ENCODE measurements at places on chromosomes 5 and 9.

DNA sequence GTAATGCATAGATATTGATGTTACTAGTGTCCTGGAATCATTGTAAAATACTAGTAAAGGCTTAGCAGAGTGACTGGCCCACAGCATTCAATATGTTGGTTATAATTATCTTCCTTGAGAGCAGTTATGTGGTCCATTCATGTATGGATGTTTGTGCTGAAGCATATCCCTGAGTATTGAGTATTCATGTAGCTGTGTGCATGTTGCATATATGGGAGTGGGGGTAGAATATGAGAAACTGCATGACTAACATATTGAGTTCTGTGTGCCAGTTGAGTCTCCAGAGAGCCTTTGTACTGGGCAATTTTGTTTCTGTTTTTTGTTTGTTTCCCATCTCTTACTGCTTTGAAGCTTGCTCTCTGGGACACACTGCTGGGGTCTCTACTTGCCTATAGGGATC is 222.7 kb upstream of the TRIM32 start:
- DNase-seq: no peak

- peak; percentile 52 for DNase-seq
These were observed 45.4 kb upstream of the MYOT start for GRCh38 chr5:137822158-137822764.

- DNase-seq: no peak
These were observed 258.7 kb upstream of the DMRT1 start for GRCh38 chr9:582775-583174.

GRCh38 chr5:119274767-119275130 is 81.1 kb upstream of the TNFAIP8 start:
- DNase-seq: peak; percentile 86

DNA sequence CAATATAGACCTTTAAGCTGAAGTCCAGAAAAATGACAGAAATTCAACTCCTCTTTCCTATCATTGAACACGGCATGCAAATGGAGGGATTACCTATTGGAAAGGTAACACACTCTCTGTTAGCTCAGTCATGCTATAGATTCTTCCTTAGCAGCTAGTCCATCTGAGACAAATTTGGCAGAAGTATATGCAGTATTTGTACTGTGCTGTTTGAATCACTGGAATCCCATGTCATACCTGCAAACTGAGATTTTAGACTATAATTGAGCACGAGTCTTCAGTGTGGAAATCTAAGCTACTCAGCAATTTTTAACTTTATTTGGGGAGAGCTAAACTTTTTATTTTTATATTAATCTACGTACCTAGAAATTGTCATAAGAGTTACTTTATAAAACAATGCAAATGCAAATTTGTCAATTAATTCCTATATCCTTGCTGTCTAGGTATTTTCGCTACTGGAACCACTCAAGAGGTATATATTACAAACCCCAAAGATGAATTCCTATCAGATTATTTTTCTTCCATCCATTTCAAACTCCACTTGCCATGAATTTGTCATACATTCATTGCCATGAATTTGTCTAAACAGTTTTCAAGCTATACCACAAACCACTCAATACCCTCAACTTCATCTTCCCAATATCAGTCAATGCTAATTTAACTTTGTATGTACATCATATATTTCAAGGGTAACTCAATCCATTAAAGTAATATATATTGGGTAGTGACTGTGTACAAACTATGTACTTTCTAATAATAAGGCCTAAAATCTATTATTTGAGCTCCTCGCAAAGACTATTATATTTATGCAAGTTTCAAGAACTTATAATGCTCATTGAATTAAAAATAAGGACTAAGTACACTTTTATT is 224.8 kb downstream of the MEF2C start:
- DNase-seq: no peak

DNA sequence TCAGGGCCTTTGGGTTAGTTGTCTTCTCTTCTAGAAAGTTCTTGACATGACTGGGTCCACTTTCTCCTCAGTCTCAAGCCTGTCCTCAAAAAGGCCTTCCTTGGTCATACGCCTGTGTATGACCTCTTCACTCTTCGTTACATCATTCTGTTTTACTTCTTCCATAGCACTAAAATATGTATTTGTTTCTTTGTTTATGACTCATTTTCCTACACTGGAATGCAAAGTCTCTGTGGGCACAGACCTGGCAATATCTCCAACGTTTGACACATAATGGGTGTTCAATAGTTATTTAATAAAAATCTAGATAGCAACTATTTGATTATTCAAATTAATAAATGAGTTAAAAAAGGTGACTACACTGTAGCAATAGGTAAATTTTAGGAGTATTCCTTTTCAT is 85.1 kb downstream of the YIPF5 start:
- no peak for DNase-seq

GRCh38 chr5:13246053-13246452 is 698.4 kb downstream of the DNAH5 start:
- no peak for DNase-seq

- DNase-seq: no peak
These were observed 178.9 kb upstream of the SPEF2 start for GRCh38 chr5:35438786-35439185.

GRCh38 chr9:2859776-2860379 is 16.0 kb upstream of the PUM3 start:
- DNase-seq: peak; percentile 71

DNA sequence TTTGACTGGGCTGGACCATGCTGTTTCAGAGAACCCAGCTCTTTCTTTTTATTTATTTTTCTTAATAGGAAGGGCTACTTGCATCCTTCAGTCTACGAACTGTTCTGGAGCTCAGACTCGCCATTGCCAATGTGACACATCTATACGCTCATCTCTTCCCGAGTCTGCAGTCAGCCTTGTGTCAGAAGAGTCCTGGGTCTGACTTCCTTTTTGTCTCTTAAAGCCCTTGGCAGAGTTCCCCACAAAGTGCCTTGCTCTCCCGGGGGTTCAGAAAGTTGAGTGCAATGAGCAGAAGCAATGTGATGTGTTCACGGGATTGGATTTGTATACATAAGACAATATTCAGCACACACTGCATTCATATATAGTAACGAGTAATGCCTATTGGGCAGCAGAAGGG is 140.4 kb downstream of the ATPSCKMT start:
- DNase-seq: no peak

DNA sequence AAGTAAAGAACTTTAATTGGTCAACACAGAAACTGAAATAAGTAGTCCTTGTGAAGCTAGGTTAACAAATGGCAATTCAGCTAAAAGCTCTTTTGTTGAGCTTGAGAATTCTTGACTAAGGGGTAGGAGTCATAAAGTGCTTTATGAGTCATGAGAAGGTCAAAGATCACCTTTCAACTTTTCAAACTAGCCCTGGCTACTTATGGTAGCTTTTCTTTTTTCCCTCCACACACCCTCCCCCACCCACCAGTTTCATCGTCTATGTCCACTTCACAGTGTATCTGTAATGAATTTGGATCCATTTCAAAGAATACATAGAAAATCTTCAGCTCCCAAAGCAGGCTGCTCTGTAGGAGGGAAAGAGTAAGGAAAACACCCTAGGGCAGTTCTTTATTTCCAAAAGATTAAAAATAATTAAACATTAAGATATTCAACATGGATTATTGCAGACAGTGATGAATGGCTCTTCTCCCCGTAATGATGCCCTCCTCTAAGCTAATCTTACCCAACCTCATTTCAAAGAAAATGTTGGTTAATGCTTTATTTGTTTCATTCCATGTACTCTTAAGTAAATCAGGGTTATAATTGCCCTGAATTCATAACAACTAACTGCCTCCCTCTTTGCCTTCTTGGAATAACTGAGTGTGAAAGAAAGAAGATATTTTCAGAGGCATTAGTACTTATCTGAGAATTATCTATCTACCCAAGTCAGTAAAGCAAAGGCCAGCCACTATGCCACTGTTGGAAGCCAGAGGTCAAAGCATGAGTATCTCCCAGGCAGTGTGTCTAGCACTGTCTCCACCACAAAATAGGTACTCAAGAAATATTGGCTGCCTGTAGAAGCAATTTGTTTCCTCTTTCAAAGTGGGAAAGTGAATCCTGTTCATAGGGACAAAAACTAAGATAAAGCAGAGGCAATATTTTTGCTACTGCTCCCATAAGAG is 290.6 kb downstream of the PIK3R1 start:
- no peak for DNase-seq

DNA sequence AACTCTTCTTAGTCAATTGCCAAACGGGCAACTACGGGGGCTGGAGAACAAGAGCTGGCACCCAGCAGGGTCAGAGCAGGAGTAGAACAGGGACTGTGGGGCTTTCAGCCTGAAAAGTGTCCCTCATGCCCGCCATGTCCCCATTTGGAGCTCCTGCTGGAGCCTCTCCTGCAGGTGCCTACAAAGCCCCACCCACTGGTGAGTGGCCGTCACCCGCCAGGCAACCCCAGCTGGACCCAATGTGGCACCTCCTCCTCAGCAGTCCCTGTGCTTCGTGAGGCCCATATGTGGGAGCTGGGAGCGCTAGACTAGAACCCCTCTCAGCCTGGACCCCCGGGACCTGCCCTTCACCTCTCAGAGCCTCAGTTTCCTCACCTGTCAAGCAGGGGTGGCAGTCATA is 40.9 kb downstream of the VAV2 start:
- no peak for DNase-seq

GRCh38 chr9:108921200-108921599 is 12.7 kb downstream of the ELP1 start:
- no peak for DNase-seq

- no peak for DNase-seq
These were observed 67.0 kb upstream of the KLF9 start for GRCh38 chr9:70481471-70481870.

DNA sequence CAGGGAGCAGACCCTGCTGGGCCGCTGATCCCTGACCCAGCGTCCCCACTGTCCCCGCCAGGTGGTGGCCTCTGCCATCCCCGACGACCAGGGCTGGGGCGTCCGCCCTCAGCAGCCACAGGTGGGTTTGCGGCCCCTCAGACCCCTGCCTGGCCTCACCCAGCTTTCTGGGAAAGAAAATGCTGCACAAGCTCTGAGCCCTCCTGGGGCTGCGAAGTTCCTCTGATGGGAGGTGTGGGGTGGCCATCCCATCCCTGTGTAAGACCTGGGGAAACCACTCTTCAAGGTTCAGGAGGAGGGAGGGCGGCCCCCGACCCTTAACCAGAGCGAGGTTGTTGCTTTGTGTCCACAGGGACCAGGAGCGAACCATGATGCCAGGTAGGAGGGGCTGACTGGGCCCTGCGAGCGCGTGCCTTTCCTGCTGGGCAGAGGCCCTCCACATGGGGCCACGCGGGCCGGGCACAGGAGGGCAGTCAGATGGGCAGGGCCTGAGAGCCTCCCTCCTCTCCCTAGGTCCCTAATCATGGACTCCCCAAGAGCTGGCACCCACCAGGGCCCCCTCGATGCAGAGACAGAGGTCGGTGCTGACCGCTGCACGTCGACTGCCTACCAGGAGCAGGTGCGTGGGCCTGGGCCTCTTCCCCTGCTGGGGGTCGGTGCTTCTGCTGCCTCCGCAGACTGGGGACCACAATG is 7.7 kb downstream of the NOXA1 start:
- DNase-seq: no peak
